Colonic mucosa (tissue), 4 donors: ENCODE measurements at places on chromosomes 1 and 21. TPM values are rescaled to one million over a fixed set of nuclear protein-coding genes. Genes with fewer than 3 reads are reported as not detected.

- no peak for DNase-seq
Observed at GRCh38 chr1:54064299-54064698, 10.9 kb downstream of the TCEANC2 start.

DNA sequence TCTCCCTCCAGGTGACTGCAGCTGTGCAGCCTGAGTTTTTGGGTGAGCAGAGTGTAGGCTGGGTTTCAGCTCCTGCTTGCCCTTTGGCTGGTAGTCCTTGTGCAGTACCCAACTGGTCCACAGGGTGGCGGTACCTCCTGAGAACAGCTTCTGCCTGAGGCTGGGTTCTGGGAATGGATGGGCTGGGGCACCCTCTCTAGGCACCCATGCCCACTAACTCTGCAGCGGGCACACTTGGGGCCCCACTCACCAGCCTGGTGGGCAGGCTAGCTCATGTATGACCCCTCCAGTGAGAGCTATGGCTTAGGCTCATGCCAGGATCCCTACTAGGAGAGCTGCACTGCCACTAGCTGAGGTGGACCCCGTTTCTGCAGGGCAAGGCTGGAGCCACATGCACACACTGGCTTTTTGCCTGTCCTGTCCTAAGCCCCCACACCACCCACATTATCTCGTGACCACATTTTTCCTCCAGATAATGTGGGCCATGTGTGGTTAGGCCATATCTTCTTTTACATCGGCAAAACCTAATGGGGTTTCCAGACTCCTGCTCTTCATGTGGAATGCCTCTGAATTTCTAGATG, 15.5 kb upstream of the GSTM4 start:
- peak; percentile 95 for DNase-seq

DNA sequence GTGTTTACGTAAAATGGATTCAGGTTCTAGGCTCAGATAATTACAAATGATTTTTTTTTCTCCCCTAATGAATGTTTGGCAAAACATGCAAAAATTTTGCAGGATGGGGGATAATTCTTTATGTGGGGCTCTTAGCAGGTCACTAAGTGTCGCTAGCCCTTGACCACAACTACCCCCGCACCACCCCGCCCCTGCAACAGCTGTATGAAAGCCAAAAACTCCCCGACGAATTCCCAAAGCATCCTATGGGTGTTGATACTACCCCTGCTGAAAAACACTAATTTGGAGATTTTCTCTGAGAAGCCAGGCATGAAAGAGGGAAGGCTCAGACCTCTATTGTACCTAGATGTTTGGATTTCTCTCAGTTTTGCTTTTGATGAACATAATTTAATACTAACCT, 243.0 kb downstream of the TRABD2B start:
- no peak for DNase-seq

GRCh38 chr1:186194107-186194756, 180.8 kb downstream of the TPR start:
- DNase-seq = no peak

The WDTC1 gene
- total RNA-seq = 39.3 TPM

DNA sequence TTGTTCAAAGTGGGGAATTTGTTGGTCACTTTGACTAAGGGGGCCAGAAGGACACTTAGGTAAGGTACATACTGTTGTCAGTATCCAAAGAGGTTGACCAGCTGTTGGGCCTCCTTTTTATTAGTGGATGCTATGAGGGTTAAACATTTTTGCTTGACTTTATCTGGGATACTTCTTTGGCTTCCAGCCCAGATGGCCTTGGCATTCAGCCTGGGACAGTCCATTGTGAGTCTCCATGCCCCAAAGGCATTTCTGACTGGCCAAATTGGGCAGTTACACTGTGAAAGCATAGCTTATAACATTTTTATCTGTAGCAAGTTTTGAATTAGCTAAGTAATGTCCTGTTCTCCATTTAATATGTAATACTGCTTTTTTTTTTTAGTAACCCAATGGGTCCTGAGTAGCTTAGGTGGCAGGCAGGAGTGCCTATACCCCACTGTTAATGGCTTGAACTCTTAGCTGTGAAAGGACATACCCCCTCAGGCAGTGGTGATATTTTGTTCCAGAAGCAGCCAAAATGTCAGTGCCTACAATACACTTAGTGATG, 35.4 kb upstream of the CD1D start:
- DNase-seq = no peak

The PLEKHN1 gene
- 0.61 TPM for total RNA-seq

The TMEM200B gene
- total RNA-seq = 3.3 TPM

DNA sequence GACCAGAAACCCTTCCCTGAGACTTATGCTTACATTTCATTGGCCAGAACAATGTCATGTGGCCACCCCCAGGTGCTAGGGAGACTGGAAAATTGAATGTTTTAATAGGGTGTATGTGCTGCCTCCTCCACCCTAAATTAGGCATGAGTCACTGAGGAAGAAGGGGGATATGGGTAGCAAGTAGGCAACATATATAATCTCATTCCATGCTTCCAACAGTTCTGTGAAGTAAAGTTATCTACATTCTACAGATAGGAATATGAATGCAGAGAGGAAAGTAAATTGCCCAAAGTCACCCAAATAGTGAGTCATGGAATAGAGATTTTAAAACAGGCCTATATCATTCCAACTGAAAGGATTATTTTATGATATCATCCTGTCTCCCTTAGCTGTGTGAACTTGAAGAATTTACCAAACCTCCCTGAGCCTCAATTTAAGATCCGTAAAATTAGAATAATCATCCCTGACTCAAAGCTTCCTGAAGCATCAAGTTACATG, 168.6 kb upstream of the FGGY start:
- no peak for DNase-seq

GRCh38 chr1:51516649-51517158, 2.4 kb downstream of the EPS15 start:
- DNase-seq = no peak

The TEX38 gene
- total RNA-seq = not detected

DNA sequence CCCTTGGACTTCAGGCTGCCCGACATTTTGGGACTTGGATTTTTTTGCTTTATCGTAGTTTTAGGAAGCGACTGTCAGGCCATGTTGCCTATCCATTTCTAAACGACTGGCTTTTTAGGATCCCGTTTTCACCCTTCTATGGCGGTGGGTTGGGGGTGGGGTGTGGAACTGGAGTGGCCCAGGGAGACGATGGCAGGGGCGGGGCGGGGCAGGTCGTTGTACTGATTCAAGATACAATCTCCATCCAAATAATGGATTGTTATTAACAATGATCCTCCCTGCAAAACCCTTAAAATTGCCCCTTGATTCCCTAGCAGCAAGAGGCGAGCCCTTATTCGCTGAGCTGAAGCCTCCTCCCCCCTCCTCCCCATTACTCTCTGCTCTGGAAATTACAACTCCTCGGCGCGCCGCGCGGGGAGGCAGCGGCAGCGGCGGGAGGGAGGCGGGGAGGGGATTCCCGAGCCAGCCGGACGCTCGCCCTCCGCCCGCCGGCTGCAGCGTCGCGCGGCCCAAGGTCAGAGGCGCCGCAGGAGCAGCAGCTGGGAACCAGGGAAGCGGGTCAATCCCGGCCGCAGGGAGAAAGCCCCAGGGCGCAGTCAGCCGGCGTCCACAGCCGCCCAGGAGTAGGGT, at the start of gene TRIM67:
Gene TRIM67 (plus strand): TSS at position 392 of the 630 bp plus-strand sequence. CDS start 912 bp downstream, outside the sequence.
- no peak for DNase-seq

The EDN2 gene
- total RNA-seq = 13.5 TPM

The CPTP gene
- 60.2 TPM for total RNA-seq

The PCSK9 gene
- 61.2 TPM for total RNA-seq

GRCh38 chr1:116931016-116931918, 21.6 kb downstream of the PTGFRN start:
- DNase-seq = no peak

- peak; percentile 69 for DNase-seq
Observed at GRCh38 chr1:162854245-162854882, 6.6 kb downstream of the CCDC190 start.

The ECE1 gene
- 99.0 TPM for total RNA-seq

DNA sequence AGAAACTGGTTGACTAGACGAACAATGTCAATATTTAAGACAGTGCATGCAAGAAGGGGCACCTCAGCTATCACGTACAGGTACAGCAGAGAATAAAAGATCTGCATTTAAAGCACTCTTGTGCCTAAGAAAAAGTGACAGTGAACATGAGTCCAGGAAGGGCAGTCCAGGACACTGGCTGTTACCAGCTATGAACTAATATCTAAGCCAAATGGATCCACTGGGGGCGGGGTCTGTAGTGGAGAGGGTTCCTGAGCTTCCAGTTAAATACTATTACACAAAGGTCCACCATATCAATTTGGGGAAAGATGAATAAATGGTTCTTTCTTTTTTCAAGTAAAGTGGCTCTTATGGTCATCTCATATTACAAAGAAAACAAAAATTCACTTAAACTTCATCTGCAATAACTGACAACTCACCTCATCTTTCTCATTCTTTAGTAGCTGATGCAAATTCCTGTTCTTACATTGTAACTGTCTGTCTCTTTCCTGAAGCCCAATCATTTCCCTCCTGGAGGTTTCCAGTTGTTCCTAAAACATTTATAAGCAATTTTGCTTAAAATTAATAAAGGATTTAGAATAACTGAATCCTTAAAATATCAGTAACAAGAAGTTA, 24.5 kb downstream of the SSX2IP start:
- no peak for DNase-seq

DNA sequence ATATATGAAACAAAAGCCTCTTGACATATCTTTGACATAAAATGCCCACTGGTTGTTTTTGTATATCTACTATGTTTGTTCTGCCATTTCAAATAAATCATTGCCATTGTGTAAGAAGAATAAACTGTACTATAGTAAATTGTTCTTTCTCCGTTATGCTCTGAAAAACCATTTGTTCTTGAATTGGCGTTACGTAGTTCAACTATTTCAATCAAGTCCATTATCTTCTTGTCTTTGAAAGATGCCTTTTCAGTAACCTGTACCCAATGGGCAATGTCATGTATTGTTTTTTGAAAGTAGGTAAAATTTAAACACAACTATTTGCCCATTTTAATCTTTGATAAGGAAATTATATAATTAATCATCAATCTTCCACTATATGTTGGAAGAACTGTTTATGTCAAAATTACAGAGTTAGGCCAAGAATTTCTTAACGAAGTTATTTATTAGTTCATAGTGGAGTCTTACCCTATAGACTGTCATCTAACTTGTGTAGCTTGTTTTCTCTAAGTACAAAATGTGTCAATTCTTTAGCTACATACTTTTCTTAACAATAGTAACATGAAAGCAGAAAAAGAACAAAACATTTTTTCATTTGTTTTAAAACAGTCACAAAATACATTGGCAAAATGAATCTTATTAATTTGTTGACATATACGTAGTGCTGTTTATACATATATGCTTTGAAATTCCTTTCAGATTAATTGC, 294.8 kb downstream of the PTPRC start:
- DNase-seq = no peak

The CTSK gene
- total RNA-seq = 33.6 TPM

DNA sequence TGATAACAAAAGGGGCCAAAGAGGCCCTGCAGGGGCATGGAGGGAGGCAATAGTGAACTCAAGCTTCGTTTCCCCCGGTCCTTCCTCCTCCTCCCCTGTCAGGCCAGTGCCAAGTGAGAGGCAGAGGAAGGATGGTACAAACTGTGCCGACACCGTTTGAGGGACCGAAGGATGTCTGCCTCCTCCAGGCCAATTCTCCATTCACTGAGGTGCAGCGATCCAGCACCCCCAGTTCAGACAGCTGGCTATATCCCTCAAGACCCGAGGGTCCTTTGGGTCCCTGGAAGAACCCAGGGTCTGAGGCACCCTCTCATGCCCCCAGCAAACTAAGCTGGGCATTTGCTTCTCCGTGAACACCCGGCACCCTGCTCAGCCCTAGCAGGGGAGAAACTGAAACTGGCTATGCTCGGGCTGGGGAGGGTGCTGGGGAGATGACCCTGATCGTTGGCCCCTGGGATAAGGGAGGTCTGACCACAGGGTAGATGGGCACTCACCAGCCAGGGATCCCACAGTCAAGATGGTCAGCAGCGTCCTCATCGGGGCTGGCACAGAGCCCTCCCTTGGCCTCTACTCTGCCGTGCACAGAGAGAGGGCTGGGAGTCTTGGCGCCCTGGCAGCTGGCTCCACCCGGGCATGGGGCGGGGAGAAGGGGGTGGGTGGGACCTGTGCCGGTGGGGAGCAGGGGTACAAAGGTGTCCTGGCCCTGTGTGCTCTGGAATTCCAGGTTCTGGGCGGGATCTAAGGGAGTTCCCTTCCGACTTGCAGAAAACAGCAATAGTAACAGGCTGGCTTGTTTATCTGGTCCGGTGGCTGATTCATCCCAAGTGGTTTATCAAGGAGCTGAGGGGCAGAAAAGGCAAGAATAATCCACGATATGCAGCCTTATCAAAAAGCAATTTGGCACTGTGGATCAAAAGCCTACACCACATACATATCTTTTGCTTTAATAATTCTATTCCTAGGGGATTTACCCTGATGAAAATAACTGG, at the start of gene IL22RA1:
Gene IL22RA1 (minus strand): TSS at position 595 of the 989 bp plus-strand sequence. CDS start 58 bp downstream, at position 537.
- peak; percentile 90 for DNase-seq

DNA sequence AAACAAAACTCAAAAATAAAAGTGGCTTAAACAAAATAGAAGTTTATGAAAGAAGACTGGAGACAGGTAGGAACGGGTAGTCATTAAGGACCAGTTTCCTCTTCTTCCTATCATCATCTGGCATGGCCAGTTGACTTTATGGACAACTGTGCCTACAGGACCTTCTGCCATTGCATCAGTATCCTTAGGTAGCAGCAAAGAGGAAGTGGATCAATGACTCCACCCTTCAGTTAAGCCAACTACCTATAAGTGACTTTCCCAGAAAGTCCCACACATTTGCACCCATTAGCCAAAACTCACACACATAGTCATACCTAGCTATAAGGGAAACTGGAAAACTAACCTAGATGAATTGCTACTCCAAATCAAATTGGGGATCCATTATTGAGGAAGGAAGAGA, 51.7 kb downstream of the RASAL2 start:
- no peak for DNase-seq

DNA sequence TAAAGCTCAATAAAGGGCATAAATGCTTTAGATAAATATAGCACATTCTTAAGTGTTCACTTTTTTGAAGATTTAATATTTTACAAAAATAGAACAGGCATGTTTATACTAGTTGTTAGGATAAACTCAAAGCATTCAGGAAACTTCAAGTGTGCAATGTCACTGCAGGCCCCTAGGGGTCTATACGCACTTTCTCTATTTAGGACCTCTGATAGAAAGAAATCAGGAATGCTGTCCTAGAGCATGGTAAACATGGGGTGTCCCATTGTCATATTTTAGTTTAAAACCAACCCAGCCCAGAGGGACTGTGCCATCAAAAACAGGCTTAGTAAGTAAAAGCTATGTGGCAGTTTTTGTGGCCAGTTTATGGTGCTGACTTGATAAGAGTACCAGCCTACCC, 102.2 kb downstream of the BARHL2 start:
- no peak for DNase-seq

GRCh38 chr1:38546636-38547035, 312.9 kb downstream of the RRAGC start:
- DNase-seq = no peak

DNA sequence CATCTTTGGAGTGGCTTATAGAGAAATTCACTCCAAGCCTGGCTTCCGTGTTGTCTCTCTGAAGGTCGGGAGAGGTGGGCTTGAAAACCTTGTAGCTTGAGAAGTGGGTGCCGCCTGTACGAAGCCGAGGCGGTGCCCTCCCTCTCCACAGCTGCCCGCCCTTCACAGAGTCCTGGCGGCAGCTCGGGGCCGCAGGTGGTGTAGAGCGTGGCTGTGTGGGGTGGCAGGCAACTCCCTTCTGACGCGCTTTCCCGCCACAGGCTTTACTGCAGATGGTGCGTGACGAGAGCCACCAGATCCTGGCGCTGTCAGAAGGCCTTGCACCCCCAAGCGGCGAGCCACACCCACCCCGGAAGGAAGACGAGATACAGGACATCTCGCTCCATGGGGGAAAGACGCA, 33.1 kb upstream of the DIP2A start:
- DNase-seq = no peak

The OR2C3 gene
- total RNA-seq = not detected

GRCh38 chr1:192445241-192445640, 128.4 kb downstream of the RGS21 start:
- DNase-seq = no peak
